ENCODE measurements at places on chromosomes 16 and 17.

- DNase-seq = no peak
Observed at GRCh38 chr16:86471896-86472295, 38.4 kb upstream of the FOXF1 start.

GRCh38 chr17:77579682-77580081, 378.8 kb upstream of the TNRC6C start:
- DNase-seq = no peak

- DNase-seq = no peak
Observed at GRCh38 chr17:39192901-39193300, 4.6 kb downstream of the CACNB1 start.

DNA sequence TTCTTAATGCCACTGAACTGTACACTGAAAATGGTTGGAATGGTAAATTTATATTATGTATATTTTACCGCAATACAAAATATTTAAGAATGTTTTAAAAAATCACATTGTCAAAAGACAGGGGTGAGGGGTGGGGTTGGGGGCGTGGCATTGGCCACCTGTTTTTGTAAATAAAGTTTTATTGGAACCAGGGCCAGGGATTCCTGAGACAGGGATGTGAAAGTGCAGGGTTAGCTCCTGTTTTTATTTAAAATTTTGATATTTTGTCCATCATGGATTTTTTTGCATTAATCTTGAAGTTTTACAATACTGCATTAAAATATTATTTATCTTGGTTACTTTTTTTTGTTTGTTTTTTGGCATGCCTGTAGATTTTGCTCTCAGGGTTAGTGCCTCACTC, 2.3 kb upstream of the FA2H start:
- no peak for DNase-seq

GRCh38 chr17:60971515-60972369, 294.1 kb downstream of the BCAS3 start:
- peak; percentile 3 for DNase-seq

GRCh38 chr16:16863672-16864071, 484.7 kb downstream of the NPIPA7 start:
- no peak for DNase-seq

- no peak for DNase-seq
Observed at GRCh38 chr17:55571095-55571494, 59.8 kb upstream of the SMIM36 start.

DNA sequence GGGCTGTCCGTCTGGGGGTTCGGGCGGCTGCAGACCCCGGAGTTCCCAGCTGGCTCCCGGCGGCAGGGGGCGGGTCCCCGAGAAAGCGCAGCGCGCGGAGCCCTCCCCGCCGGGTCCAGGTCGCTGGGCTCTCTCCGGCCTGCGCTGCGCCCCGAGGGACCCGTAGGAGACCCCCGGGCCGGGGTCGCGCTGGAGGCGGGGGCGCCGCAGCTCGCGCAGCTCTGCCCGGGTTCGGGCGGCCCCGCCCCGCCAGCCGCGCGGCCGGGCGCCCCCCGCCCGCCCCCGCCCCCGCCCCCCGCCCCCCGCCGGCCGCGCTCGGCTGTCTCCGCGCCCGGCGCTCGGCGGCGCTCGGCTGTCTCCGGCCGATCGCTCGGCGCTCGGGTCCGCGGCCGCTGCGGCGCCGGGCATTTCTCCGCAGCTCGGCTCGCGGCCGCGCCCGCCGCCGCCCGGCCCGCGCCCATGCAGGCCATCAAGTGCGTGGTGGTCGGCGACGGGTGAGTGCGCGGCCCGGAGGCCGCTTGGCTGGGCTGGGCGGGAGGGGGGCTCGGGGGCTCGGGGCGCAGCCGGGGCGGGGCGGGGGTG, at the start of gene RAC3:
Gene RAC3 (plus strand): TSS at position 376 of the 582 bp plus-strand sequence. CDS start 84 bp downstream, at position 460.
- no peak for DNase-seq

DNA sequence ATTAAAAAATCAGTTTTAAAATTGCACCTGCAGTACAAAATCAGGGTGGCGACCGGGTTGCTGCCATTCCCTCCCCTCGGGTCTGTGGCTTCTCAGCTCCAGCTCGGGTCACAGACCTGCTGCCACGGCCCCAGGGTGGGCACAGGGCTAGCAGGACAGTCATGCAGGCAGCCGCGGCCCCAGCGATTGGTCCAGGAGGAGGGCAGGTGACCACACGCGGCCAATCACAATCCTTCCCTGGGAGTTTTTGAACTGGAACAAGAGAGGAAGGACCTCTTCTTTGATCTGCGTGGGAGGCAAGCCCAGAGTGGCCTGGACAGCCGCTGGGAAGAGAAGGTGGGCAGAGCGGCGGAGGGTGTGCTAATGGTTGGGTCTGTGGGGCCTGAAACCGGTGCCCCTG, 25.5 kb downstream of the CBFA2T3 start:
- no peak for DNase-seq

DNA sequence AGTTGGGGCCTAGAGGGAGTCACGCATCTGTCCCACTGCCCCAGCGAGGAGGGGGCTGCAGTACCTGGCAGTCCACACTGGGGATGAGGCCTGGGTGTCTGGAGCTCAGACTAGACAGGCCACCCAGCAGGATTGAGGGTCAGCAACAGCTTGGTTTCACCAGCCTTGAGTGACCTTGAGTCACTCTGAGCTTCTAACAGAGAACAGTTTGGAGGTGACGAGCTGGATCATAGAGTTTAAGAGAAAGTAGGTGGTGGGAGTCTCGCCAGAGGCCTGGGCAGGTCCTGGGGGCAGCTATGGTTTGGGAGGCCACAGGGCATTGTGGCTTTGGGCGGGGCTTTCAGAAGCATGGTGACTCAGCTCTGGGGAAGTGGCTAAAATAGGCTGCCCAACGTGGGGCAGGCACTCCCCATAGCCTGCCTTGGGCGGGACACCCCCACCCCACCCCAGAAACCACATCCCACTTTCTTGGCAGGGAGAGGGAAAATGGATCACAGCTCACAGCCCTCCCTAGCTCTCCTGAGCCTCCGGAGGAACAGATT, 20.5 kb downstream of the CDC42EP4 start:
- DNase-seq = no peak

GRCh38 chr16:85170590-85171003, 58.3 kb upstream of the CIBAR2 start:
- no peak for DNase-seq

- no peak for DNase-seq
Observed at GRCh38 chr16:64168371-64168770, 953.5 kb downstream of the CDH11 start.

GRCh38 chr17:48011405-48012150, 26.0 kb downstream of the COPZ2 start:
- peak; percentile 32 for DNase-seq

GRCh38 chr16:23836078-23836403, 258 bp downstream of the PRKCB start:
- no peak for DNase-seq

DNA sequence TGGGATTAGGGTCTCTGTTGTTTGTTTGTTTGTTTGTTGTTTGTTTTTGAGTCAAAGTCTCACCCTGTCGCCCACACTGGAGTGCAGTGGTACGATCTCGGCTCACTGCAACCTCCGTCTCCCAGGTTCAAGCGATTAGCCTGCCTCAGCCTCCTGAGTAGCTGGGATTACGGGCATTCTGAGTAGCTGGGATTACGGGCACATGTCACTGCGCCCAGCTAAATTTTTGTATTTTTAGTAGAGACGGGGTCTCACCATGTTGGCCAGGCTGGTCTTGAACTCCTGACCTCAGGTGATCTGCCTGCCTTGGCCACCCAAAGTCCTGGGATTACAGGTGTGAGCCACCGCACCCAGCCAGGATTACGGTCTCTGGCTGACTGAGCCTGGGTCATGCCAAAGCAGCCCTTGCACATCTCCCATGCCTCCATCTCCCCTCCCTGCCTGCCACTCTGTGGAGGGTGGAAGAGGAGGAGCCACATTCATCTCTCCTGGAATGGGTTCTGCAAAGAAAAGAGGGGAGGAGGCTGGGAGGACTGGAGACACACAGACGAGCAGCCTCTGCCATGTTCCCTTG, 59.2 kb downstream of the BEAN1 start:
- DNase-seq = no peak

- no peak for DNase-seq
Observed at GRCh38 chr17:42521036-42521435, 15.0 kb upstream of the NAGLU start.

DNA sequence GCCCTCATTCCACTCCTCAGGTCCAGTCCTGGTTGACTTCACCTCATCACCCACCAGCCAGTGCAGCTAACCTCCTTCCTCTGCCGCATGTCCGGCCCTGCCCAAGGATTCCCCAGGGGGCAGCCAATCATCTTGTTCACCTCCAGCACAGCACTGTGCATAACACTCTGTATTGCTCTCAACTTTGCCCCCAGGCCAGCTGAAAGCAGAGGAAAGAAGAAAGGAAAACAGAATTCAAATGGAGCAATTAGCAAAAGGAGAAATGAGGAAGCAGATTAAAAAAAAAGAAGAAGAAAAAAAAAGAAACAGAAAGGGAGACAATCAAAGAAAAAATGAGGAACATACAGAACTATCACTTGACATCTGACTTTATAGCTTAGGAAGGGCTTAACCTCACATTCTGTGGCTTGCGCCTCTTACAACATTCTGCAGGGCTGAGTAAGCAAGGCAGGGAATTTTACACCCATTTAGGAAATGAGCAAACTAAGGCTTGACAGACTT, 26.1 kb downstream of the GAS7 start:
- DNase-seq = no peak

GRCh38 chr16:65600629-65601028, 478.8 kb upstream of the CDH11 start:
- DNase-seq = no peak

DNA sequence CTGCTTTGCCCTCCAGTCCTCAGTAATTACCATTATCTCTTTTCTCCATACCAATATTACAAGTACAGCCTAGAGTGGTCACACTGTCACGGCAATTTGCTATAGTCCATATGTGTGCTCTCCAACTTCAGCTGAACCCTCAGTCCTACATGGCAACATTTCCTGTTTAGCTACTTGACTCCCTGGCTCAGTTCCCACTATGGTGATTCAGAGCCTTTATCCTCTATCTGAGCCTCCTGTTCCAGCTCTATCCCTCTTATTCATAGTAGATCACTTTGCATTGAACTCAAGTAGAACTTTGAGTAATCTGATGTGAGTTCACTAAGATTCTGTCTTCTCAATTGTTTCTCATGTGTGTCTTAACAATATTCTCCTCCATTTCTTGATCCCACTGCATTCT, 43.7 kb upstream of the GOSR1 start:
- no peak for DNase-seq

GRCh38 chr17:57715981-57716380, 29.1 kb downstream of the CCDC182 start:
- no peak for DNase-seq

DNA sequence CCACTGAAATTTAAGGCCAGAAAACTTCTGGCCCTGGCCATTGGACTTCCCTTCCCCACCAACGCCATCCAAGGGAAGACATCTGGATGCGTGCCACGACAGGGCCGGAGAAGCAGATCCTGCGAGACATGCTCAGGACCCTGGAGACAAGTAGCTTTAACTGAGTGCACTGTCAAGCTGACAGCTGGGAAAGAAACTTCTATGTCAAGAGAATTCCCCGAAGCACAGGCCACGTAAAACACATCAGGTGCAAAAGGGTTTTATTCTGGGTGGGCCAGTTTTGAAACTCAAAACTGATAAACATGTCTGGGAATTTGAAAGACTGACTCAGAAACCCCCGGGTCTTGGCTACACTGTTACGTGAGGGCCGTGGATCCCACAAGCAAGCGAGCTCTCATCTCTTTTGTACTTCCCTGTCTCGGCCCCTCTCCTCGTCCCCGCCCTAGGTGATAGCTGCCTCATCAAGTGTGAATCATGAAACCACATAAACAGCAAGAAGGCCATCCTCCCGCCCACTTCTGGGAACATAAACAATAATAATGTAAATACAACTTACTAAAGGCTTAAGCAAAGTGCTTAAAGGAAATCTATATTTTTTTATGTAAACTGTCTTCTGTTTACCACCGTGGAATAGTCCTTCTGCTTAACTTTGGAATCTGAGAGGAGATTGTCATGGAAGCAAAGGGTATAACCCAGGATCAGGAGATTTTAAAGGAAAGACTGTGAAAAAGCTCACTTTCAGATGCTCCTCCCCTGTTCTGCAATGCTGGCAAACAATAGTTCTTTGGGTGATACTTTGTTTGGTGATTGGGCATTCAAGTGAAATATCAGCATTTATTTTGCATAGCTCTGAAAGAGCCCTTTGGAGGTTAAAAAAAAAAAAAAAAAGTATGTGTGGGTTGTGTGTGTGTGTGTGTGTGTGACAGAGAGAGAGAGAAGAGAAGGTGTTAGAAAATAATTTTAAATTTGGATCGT, 406.0 kb upstream of the MAF start:
- DNase-seq = no peak

DNA sequence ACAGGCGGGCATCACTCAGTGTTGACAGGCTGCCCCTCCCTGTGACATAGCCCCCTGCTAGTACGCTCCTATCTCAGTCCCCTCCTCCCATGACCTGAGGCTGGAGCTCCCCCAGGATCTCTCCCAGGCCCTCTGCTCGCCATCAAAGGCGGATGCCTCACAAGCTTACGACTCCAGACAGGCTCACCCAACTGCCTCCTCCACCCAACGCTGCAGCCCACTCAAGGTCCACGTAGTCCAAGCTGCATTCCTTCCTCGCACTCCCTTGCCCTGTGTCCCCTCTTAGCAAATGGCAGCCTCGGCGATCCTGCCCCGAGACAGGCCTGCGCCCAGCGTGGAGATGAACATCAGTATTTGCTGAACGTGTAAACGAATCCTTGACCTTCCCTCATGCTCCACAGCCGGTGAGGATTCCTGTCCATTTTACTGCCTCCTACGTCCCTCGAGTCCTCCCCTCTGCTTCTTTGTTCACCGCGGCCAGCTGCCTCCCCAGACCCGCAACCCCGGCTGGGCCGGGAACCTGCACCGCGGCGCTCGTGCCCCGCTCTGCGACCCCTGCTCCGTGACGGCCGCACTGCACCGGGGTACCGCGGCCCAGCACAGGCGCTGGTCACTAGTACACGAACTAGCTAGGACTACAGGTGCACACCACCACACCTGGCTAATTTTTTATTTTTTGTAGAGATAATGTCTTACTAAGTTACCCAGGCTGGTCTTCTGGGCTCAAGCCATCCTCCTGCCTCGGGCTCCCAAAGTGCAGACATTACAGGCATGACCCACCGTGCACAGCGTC, 838 bp upstream of the TMEM97 start:
- no peak for DNase-seq

- peak; percentile 60 for DNase-seq
Observed at GRCh38 chr17:59853168-59853918, 39.4 kb downstream of the TUBD1 start.

DNA sequence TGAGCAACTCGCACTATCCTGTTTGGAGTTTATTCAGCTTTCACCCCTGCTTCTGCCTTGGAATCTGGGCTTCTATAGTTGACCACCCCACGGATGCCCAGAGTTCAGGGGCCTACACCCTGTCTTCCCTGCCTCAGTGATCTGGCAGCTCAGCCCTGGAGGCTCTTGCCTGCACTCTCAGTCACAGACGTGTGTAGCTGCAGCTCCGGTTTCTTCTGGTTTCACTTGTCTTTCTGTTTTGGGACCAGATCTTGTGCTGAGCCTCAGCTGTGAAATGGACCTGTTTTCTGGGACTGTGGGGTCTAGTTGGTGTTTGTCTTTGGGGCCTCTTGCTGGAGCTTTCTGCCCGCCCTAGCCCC, 5.8 kb downstream of the GPT2 start:
- no peak for DNase-seq

DNA sequence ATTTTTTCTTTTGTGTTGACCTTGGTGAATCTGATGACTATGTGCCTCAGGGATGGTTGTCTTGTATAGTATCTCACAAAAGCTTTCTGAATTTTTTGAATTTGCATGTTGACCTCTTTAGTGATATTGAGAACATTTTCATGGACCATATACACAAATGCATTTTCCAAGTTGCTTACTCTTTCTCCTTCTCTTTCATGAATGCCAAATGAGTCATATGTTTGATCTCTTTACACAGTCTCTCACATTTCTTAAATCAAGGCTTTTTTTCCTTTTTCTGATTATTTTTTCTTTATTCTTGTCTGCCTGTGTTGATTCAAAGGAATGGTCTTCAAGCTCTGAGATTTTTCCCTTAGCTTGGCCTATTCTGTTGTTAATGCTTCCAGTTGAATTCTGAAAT, 46.6 kb upstream of the KCNJ16 start:
- no peak for DNase-seq
